ENCODE measurements at places on chromosomes 4 and X. TPM values are rescaled to one million over a fixed set of nuclear protein-coding genes. Genes with fewer than 3 reads are reported as not detected.

The ZAR1 gene
- total RNA-seq: 0.66 TPM

DNA sequence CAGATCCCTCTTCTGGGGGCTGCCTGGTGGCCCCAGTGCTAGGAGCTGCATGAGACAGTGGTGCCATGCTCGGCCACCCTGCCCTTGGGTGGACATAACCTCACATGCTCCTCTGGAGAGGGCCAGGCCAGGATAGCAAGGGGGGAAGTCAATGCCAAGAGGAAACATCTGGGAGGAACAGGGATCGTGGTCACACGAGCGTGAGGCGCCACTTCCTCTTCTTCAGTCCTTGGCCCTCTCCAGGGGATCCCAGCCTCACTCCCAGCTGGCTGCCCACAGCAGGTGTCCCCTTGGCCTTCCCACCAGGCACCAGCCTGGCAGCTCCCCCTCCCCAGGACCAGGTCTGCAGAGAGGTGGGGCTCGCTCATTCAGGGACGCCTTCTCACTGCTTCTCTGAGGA lies 28.6 kb downstream of the TBC1D14 start:
- no peak for DNase-seq

DNA sequence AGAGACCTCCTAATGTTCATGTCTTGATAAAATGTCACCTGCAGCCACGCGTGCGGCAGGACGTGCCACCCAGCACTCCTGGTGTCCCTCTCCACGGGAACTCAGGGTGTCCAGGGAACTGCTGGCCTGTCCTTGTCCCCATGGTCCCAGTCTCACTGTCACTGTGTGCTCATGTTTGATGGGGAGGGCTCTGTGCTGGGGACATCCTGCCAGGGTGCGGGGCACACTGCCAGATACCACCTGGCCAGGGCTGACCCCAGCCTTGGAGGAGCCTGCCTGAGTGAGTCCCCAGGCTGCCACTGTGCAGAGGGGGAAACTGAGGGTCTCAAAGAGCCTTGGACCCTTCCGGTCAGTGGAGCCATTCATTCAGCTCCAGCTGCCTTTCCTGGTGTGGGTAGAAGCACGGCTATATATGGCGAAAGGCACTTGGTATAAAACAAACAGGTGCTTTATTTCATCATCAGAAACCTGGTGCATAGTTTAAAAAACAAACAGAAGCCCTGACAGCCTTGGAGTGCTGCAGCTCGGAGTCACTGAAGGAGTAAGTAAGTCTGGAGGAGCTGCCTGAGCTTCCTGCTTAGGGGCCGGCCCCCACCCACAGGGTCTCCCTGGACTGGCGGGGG lies 33.0 kb downstream of the NOP14 start:
- no peak for DNase-seq

GRCh38 chr4:91914176-91914804 lies 389.5 kb upstream of the GRID2 start:
- DNase-seq: no peak

- DNase-seq: no peak
Observed at GRCh38 chr4:54473798-54474197, 184.0 kb upstream of the KIT start.

GRCh38 chr4:159269116-159269515 lies 166.2 kb downstream of the RAPGEF2 start:
- no peak for DNase-seq

- peak; percentile 63 for DNase-seq
Observed at GRCh38 chrX:153767674-153768055, 3.6 kb downstream of the PLXNB3 start.
